ENCODE measurements at places on chromosomes 12 and 14.

DNA sequence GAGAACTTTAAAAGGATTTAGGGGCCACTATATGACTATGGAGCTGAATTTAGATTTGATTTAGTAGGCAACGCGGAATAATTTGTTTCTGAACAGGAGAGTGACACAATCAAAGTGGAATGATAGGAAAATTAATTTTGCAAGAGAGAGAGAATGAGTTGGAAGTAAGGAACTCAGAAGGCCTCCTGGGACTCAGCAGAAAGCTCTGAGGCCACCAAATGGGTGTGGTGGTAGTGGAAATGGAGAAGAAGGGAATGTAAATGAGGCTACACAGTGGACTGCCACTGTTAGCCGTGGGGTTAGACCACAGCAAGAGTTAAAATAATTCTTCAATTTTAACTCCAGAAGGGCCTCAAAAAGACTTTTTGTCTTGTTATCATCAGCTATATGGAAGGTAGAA, 102.7 kb downstream of the LRRK2 start:
- DNase-seq: no peak

- DNase-seq: no peak
Measured at GRCh38 chr12:81759190-81760051, at the start of gene PPFIA2. PPFIA2 (minus strand) TSS chr12:81759350.

- DNase-seq: no peak
Measured at GRCh38 chr12:43638806-43639205, 86.8 kb upstream of the ADAMTS20 start.

DNA sequence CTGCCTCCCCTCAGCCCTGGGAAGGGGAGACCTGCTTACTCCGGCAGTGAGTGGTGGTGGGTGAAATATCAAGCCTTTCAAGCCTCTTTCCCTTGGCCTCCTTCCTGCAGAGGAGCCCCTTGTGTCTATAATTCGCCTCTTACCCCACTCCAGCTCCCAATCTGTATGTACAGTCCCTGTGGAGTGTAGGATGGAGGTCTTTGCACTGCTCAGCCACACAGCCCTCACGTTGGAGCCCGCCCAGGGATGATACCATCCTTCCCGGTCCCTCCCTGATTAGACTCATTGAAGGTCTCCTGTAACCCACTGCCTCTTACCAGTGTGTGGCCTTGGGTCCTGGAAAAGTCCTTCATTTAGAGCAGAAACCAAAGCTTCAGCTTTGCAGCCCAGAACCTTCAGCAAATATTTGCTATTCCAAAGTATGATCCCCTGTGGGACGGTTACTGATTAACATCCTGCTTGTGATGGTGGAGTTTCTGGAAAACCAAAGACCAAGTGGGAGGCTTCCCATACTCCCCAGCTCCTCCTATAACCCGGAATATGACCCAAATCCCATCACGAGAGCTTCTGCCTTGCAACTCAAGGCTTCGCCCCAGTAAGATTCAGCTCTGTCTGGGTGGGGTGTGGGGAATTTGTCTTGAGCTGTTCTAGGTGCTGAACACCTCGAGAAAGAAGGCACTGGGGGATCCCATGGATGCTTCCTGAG, at the start of gene SERPINA10:
Gene SERPINA10, minus strand, starts transcription at position 397 of the 706 bp plus-strand sequence. CDS start 2,675 bp downstream, outside the sequence.
- DNase-seq: no peak

GRCh38 chr12:26278266-26278665, 82.9 kb downstream of the SSPN start:
- no peak for DNase-seq

GRCh38 chr12:72250346-72250745, 21.8 kb upstream of the TRHDE start:
- no peak for DNase-seq

- DNase-seq: no peak
Measured at GRCh38 chr12:509500-509899, 49.8 kb downstream of the B4GALNT3 start.

DNA sequence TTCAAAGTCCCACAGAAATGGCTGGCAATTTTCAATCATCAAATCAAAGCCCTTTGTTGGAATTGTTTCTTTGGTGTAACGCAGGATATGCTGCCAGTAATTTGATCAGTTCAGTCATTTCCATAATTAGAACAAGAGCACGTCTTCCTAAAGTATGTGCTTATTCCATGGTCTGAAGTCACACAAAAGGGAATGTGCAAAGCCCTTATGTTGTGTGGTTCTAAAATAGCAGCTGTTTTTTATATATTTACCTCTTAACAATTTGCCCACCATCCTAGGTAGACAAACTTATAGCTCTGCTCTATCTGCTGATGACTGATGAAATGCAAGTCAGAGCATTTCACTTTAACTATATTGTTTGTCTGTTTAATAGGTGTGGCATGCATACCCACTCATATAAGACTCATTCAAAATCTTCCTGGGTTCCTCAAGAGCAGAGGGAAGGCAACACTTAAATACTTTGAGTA, 176.1 kb upstream of the SLC38A2 start:
- DNase-seq: no peak

- DNase-seq: no peak
Measured at GRCh38 chr12:53739214-53740129, 12.2 kb upstream of the CALCOCO1 start.
